ENCODE measurements at places on chromosomes 1 and 21.

DNA sequence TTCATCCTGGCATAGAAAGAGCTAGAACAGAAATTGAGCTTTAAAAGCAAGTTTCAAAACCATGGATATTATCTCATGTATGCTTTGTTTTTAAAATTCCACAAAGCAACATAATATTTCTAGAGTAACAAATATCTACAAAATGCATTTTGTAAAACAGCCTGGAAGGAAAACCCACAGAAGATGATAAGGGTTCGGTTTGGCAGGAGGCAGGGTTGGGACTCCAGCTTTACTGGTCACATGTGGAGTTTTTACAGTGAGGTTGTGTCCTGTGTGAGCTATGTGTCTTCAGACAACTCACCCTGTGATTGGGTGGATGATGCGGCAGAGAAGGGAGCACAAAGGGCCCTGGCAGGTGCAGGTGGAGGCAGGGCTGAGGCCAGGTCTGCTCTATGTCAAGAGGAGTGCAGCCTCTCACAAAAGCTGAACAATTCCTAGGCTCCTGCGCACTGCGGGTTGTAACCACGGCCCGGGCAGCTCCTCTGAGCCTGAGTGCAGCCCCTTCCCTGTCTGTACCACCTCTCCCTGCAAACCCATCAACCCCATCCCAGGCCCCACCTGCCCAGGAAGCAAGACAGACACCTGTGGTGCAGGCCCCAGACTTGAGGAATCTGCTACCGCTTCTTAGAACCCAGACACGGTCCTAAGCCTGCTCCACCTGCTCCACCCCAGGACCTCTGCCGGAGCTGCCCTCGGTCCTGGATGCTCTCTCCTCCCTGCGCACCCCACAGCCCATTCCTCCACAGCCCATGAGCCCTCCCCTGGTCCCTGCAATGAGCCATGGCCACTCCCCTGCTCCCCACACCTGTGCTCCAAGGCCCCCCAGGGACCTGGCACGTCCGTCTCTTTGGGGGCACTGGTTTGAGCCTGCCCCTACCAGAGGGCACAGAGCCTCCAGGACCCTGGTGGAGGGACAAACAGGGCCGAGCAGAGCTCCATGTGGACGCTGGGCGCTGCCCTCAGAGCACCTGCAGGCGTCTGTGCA lies 2.8 kb upstream of the COL18A1 start:
- DNase-seq, result no peak

DNA sequence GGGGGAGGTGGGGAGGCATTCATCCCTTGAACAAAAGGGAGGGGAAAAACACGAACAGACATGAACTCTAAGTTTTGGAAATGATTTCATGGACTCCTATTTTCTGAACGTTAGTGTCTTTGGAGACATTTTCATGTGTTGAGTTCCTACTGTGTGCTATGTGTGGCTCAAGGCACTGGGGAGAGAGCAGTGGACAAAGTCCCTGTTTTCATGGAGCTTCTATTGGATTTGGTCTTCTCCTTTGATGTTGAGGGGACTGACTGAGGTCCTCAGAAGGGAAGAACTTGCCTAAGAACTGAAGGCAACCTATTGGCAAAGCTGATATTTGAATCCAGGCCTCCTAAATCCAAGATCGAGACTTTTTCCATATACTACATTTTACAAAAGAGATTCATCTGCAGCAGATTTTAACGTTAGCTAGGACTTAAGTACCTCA lies 30.4 kb downstream of the JUN start:
- DNase-seq, result no peak

DNA sequence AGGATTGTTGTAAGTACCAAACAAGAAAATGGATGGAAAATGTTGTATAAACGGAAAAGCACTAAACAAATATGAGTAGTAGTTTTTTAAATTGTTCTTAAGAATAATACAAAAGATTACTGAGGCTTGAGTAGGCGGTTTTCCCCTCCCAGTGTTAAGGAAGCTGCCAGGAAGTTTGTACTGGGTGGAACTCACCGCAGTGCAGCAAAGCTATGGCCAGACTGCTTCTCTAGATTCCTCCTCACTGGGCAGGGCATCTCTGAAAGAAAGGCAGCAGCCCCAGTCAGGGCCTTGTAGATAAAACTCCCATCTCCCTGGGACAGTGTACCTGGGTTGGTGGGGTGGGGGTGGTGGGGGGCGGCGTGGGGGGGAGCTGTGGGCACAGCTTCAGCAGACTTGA lies 58.7 kb downstream of the XCL2 start:
- no peak for DNase-seq

DNA sequence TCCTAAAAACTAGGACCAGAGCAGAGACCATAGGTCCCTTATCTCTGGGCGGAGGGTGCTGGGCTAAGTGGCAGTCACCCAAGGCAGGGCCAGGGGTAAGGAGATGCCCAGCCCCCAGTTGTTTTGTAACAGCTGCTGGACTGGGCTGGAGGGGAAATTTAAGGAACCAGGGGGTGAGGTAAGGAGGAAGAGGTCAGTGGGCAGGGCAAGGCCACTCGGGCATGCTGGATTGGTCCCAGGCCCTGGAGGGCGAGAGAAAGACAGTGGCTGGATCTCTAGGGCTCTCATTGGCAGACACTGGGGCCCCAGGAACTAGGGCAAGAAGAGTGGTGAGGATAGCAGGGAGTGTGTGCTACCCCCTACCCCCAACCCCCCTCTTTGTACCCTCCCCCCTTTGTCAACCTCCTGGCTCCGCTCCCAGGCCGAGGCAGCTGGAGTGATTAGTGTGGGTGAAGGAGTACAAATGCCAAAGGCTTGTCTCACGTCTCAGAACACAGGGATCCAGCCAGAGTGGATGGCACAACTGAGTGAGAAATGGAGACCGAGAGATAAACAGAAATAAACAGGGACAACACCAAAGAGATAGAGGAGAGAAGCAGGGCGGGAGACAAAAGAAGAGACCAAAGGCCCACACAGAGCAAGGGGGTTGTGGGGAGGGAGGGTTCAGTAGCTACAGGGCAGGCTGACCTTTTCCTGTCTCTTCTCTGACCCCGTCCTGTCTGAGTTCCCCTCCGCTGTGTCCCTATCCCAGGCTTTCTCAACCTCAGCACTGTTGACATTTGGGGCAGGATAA lies 20.5 kb upstream of the THRAP3 start:
- DNase-seq, result no peak

GRCh38 chr1:33973799-33974545 lies 110.1 kb downstream of the HMGB4 start:
- DNase-seq, result no peak

- no peak for DNase-seq
Measured at GRCh38 chr1:212244441-212244840, 40.8 kb upstream of the PPP2R5A start.

GRCh38 chr1:22877112-22877915 lies 95.4 kb downstream of the LACTBL1 start:
- no peak for DNase-seq

DNA sequence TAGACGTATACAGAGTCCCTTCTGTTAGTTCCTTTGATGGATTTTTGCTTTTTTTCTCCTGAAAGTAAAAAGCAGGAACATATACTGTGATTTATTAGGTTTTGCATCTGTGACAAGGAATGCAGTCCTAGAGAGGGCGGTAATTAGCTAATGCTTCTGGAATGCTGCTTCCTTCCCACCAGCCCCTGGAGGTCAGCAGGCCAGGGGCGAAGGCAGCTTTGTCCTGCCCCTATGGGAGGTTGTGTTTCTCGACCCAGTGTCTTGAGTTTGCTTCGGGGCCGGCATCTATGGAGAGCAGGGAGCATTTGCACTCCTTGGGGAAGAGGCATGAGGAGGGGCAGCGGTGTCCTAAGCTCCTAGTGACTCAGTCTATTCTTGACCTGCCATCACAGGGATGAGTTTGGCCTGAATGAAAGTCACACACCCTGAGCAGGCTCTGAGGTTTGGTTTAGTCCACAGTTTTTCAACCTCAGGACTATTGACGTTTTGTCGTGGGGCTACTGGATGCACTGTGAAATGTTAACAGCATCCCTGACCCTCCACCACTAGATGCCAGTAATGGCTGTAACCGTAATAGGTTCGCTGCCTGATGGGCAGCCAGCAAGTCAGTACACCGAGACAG lies 85.0 kb upstream of the KCNJ15 start:
- no peak for DNase-seq

- no peak for DNase-seq
Measured at GRCh38 chr1:12172042-12172851, 5.5 kb downstream of the TNFRSF1B start.

- DNase-seq, result no peak
Measured at GRCh38 chr1:30085811-30086770, 637.3 kb downstream of the MATN1 start.

DNA sequence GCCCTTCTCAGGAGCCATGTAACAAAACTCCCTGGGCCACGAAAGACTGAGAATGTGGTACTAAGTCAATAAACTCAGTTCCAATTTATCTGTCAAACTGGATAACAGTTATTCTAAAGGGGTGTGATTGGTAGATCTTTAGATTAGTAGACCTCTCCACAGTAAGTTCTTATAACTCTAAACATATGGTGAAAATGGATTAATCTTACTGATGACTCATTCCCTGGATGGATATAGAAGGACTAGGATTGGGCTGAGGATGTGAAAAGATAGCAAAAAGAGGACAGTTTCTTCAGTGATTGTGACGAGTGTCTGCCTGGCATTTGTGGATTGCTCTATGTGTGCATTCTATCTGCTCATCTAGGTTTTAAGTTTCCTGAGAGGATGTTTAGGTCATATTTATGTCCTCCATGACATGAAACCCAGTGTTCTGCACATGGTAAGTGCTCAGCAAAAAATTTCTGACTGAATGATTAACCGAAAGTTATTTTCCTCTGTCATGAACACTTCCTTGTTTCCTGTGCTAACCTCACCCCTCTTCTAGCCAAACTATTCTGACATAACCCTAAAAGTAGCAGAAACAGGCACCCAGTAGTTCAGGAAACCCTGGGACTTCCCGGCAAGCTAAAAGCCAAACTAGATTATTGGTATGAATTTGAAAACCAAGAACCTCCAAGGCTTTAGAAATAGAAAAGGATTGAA lies 397.5 kb upstream of the PLXNA2 start:
- no peak for DNase-seq

DNA sequence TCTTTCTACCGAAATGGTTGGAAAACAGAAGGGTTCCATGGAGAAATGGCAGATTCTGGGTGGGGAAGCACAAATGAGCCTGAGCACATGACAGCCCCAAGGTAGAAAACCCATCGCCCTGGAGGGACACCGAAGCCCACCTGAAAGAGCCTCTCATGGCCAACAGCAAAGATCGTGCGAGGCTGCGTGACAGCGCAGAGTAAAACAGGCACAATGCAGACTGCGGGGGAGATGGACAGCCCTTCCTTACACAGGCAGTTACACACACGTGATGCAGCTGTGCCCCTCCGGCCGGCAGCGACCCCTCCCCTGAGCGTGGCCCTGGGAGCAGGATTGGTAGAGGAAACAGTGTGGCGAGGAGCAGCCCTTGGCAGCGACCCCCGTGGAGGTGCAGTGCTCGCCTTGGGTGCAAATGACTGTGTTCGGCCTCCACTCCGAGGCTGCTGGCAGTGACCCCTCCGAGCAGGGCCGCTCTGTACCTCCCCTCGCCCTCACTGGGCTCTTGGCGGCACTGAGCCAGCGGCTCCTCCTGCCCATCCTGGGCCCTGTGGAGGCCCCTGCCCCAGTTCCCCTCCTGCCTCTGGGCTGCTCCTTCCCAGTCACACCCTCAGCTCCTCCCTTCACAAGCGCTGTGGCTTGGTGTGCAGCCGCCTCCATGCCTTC lies 120.9 kb upstream of the COL6A1 start:
- no peak for DNase-seq

- no peak for DNase-seq
Measured at GRCh38 chr1:40637470-40638007, 27.9 kb downstream of the RIMS3 start.

GRCh38 chr1:110752941-110753725 lies 78.4 kb upstream of the KCNA3 start:
- no peak for DNase-seq

DNA sequence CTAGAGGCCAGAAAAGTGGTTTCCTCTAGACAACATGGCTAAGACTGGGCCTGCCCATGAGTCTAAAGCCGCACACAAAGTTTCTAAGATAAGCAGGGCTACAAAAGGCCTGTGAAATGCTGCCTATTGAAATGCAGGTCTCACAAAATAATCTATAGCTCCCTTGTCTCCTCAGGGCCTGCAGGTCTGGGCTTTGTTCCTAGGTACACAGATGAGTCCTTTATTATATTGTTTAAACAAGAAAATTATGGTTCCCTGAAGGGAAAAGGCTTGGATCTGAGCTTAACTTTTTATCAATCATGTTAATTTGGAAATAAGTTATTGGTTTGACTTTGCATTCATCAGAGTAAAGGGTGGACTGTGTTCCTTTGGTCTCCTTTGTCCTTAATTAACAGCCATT lies 413.4 kb upstream of the BEND5 start:
- DNase-seq, result no peak

- DNase-seq, result peak; percentile 27
Measured at GRCh38 chr1:206766251-206766856, 4.2 kb upstream of the IL19 start.

DNA sequence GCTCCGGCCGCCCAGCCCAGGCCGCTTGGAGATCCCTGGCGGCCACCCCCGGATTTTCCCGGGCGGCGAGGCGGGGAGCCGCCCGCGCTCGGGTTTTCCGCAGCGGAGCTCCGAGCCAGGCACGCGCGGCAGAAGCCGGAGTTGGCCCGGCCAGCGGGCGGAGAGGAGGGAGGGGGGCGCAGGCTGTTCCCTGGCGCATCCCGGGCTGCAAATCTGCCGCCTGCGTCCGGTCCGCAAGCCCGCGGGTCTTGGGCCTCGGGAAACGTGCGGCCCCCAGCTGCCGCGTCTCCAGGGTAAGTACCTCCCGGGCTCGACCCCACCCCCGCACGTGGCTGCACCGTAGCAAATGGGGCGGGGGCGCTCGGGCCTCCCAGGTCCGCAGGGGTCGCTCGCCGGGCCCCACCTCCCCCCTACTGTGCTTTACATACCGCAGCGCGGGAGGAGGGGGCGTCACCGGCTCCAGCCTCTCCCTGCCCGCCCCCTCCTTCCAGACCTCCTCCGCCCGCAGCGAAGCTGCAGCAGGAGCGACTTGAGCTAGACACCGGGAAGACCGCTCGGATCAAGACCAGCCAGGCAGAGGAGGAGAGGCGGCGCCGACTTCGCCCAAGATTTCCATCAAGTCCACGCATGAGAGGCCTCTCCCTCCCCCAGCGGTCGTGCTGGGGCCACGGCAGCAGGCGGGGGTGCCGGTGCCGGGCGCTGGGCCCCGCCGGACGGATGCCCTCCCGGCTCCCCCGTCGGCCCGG lies 1.6 kb downstream of the TMEM200B start:
- DNase-seq, result no peak

GRCh38 chr1:208595236-208595635 lies 351.1 kb upstream of the PLXNA2 start:
- no peak for DNase-seq
